NCI-H446 (cell line): ENCODE measurements at places on chromosomes 1 and 21.

GRCh38 chr1:195979646-195980045 is 628.6 kb downstream of the KCNT2 start:
- no peak for DNase-seq

DNA sequence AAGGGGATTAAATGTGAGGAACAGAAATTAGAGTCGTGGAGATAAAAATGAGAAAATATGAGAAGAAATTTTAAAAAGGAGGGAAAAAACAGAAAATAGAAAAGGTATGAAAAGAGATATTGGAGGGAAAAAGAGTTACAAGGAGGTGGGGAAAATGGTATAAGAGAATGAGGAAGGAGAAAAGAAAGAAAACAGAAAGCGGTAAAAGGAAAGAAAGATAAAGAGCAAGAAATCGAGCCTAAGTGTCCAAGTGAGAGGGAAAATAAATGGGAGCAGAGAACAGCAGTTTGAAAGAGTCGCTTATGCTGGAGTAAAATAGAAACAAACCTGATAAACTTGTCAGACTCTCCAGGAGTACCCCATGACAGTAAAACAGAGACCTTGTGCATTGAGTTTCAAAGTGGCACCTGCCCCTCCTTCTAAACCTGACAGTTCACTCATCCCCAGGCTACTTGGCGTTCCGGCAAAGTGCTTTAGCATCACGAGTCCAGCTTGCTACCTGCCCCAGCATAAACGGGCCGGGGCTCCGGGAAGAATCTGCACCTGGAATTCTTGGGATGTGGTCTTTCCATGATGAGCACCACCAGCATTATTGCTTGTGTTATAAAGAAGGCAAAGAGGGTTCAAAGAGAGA is 585 bp downstream of the NEGR1 start:
- DNase-seq, result no peak

DNA sequence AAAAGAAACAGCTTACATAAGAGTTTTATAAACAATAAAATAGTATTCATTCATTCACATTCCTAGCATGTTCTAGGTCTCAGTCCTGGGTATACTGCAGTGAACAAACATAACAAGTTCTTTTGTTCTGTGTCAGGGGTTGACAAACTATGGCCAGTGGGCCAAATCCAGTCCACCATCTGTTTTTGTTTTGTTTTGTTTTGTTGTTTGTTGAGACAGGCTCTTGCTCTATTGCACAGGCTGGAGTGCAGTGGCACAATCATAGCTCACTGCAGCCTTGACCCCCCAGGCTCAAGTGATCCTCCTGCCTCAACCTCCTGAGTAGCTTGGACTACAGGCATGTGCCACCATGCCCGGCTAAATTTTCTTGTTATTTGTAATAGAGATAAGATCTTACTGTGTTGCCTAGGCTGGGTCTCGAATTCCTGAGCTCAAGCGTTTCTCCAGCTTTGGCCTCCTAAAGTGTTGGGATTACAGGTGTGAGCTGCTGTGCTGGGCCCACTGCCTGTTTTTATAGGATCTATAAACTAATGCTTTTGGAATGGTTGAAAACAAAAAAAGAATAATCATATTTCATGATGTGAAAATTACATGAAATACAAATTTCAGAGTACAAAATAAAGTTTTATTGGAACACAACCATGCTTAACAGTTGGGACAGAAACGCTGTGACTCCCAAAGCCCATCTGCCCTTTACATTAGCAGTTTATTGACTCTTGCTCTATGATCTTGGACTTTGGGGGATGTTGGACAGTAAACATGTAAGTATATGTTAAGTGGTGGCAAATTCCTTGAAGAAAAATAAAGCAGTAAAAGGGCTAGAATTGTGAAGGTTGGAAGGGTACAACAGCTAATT is 17.9 kb downstream of the CAPZA1 start:
- DNase-seq, result no peak

- DNase-seq, result no peak
Observed at GRCh38 chr21:16198546-16198945, 468.8 kb downstream of the USP25 start.

DNA sequence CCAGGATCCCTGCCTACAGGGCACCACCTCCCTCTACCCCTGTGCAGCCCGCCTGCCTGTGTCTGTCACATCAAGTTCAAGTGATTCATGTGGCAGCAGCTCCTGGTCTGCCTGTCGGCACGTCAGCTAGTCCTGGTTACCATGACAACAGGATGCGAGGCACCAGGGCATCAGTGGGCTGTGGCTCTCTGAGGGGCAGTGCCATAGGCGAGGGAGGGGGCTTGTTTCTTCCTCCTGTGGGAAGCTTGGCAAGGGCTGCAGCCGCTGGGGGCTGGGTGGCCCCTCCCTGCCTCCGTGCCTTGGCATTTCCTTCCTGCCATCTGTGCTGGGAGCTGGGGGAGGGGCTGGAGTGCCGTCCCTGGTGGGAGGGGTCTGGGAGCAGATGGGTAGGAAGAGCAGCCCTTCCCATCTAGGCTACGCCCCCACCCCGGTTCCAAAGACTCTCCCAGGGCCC is 43.1 kb downstream of the FOXO6 start:
- peak; percentile 99 for DNase-seq

DNA sequence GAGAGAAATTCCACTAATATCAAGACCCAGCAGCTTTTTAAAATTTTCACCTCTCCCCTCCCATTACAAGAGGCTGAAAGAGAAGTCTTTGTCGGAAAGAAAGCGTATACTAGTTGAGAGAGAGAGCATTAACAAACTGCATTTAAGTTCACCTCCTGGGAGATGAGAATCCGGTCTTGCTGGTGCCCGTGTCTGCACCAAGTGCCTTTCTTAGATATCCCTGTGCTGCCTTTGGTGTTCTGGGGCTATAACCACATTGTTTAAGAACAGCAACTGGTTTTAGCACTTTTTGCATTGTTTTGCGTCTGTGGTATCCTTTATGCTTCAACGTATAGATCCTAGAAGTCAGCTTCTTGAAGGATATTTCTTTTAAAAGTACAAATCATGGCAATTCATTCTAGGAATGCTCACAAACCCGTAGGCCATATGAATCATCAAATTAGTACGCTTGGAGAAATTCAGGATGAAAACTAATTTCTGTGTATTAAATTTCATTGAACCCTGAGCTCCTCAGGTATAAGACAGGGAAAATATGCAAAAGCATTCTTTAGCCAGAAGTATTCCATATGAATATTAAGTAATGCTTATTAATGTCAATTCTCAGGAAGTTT is 3.4 kb upstream of the RPE65 start:
- DNase-seq, result no peak

- no peak for DNase-seq
Observed at GRCh38 chr1:169338617-169339016, 29.0 kb downstream of the NME7 start.

- DNase-seq, result no peak
Observed at GRCh38 chr1:229563701-229564100, 5.2 kb upstream of the ABCB10 start.

DNA sequence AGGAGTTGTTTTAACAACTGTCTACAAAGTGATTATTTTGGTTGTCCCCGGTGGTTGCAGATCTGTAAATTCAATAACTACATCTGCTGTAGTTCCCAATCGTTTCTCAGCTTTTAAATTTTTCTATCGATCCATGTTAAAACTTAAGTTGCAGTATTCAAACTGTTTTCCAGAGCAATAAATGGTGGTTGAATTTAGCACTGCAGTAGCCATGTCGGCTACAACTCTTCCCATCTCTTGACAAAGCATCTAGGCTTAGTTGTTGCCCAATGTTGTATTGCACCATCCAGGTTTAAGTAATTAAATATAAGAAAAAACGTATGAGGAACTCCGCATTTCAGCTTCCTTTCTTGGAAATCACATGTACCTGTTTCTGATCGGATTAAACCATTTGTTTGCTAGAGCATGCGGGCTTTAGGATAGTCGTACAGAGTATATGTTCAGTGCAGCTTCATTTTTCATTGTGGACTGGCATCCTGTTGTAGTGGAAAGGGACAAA is 996 bp downstream of the CNIH4 start:
- DNase-seq, result no peak

- DNase-seq, result peak; percentile 87
Observed at GRCh38 chr21:36320421-36321324, 676 bp downstream of the MORC3 start.

DNA sequence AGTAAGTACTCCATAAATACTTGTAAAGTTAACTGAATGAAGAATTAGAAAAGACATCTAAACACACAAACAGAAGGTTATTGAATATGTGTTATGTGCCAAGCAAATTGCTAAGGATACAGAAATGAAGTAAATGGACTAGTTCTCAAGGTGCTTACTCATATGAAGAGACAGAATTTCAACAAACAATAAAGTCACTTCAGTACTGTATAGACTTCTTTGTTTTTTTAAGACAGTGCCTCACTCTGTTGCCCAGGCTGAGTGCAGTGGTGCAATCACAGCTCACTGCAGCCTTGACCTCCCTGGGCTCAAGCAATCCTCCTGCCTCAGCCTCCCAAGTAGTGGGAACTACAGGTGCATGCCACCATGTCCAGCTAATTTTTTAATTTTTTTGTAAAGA is 57.3 kb downstream of the SERBP1 start:
- no peak for DNase-seq

- no peak for DNase-seq
Observed at GRCh38 chr1:10161541-10162290, 48.7 kb upstream of the KIF1B start.

GRCh38 chr1:106944721-106945120 is 111.8 kb upstream of the PRMT6 start:
- no peak for DNase-seq

DNA sequence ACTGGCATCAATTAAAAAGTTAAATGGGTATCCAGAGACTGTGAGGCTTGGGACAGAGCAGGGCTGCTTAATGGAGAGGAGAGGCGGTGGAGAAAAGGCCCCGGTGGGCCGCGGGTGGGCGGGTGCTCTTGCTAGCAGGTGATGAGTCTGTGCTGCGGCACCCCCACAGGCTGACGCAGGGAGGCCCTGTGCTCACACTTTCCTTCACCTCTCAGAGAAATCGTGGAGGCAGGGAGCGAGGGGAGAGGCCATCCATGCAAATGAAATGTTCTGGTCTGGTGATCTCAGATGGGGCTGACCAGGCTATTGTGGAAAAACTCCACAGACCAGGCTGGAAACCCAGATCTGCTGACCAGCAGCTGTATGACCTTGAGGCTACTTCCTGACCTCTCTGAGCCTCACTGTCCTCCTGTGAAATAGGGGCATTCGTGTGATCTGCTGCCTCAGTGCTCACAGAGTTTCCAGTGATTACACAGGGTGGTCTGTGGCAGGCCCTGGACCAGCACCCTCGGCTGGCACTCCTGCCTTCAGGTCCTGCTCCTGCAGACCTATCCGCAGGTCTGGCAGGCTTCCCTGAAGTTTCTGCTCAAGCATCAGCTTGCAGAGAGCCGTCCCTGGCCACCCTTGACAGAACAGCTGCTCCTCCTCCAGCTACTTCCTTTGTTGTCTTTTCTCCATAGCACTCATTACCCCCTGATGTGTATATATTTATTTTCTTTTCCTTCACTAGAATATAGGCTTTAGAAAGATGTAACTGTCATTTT is 89.2 kb downstream of the BEND5 start:
- DNase-seq, result no peak

GRCh38 chr1:212805767-212806166 is 14.1 kb downstream of the TATDN3 start:
- no peak for DNase-seq

GRCh38 chr21:36571556-36571955 is 91.6 kb upstream of the CLDN14 start:
- DNase-seq, result no peak

GRCh38 chr1:154886281-154887015 is 16.4 kb upstream of the KCNN3 start:
- DNase-seq, result no peak

DNA sequence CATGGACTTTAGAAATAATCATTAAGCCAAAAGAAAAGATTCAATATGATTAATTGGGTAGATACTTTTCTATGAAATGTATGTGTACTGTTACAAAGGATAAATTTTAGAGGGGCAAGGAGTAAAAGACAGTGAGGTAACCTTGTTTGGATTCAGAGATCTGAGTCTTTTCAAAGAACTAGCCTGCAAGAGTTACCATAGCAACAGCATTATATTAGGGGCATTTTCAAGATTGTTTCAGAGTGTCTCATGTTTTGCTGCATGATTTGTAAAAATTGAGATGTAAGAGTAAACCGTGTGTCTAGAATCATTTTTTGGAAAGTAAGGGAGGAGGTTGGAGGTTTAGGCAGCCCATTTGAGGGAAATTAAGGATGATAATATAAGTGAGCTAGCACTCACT is 70.6 kb upstream of the KIAA1614 start:
- no peak for DNase-seq

- DNase-seq, result peak; percentile 75
Observed at GRCh38 chr1:113677250-113678158, 81.8 kb downstream of the PHTF1 start.

GRCh38 chr1:2215909-2216766 is 12.0 kb upstream of the SKI start:
- no peak for DNase-seq

GRCh38 chr1:54952950-54953718 is 27.3 kb upstream of the TMEM61 start:
- no peak for DNase-seq

DNA sequence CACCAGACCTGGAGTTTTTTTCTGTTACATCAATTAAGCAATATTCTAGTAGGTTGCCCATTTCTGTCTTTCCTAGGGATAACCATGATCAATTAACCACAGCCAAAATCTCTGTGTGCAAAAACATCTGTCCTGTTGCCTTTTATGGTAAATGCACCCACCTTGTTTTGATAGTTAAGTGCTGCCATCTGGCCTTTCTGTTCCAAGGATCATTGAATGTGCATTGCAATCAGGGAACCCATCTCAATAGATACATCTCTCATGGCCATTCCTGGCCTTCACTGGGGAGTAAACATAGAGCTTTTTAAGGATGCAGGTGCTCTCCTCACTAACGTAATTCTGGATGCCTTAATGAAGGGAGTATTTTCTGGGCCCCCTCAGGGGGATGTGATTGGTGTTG is 111.8 kb upstream of the KIAA1614 start:
- peak; percentile 44 for DNase-seq

GRCh38 chr1:101200513-101200912 is 36.3 kb upstream of the S1PR1 start:
- no peak for DNase-seq

DNA sequence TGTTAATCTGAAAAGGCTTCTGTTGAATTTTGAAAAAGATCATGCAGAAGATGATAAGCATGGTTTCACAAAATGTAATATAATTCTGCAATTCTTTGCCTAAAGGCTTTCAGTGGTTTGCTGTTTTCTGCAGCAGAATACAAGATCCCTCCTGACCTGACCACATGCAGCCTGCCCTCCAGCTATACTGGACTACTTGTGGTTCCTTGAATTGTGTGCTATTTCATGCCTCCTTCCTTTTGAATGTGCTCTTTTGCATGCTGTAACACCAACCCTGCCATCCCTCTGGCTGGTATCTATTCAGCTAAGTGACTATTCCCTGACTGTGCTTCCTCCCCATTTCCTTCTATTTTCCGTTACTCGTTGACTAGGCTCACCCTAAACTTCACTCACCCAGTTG is 55.5 kb downstream of the CACNA1E start:
- DNase-seq, result no peak

- no peak for DNase-seq
Observed at GRCh38 chr1:221237587-221237986, 358.3 kb downstream of the HLX start.

GRCh38 chr1:178877896-178878295 is 7.0 kb upstream of the ANGPTL1 start:
- no peak for DNase-seq

GRCh38 chr21:32817208-32817607 is 45.7 kb upstream of the PAXBP1 start:
- no peak for DNase-seq
